ENCODE measurements at places on chromosomes 1 and 21. TPM values are rescaled to one million over a fixed set of nuclear protein-coding genes. Genes with fewer than 3 reads are reported as not detected.
A peak's percentile ranks its signal among the peaks of the same experiment; 100 is the strongest.

GRCh38 chr1:48462716-48463302 is 9.2 kb downstream of the SPATA6 start:
- no peak for DNase-seq

DNA sequence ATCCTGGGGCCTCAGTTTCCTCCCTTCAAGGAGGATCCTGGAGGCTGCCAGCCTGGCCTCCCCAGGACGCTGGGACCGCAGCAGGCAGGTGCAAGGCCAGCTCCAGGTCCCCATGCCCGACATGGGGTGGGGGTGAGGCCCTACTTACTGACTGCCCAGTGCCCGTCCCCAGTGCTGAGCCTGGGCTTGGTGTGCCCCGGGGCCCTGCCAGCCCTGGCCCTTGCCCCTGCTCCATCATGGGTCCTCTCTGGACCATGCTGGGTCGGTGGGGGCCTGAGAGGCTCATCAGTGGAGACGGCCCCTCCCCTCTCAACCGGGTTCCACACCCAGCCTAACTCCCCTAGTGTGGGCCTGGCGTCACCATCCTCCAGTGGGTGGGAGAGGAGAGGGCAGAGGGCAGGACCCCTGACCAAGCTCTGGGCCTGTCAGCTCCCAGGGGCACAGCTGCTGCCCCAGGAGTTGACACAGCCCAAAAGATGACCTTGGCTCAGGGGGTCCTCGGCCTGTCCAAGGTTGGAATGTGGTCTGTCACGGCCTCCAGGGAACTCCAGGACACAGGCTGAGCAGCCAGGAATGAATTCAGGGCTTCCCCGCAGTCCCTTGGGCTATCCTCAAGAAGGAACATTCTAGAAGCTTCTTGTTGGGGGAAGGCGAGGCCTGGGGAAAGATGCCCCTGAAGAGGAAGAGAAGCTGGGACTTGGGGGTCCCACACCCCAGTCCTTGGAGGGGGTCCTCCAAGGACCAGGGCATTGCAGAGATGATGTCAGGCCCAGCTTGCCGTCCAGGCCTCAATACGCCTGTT is 17.6 kb upstream of the ARF1 start:
- no peak for DNase-seq

Gene AHCTF1
- 24.0 TPM for polyA plus RNA-seq

GRCh38 chr1:57868239-57868638 is 444.4 kb upstream of the DAB1 start:
- DNase-seq = no peak

- no peak for DNase-seq
Observed at GRCh38 chr1:231383159-231383860, 38.8 kb downstream of the EGLN1 start.

DNA sequence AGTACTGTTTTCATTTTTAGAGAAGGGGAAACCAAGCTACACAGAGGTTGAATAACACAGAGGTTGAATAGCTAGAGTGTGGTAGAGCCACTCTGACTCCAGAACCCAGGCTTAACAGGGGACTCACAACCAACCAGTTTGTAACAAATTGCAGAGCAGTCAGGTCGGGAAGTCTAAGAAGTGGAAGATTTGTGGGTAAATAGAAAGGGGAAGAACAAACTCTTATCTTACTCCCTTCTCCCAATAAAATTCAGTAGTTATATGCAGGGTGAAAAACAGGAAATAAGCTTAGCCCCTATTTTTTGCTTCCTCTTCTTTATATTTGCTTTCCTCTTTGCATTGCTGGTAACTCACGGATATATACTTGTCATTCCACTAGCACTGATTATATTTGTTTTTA is 23.2 kb downstream of the CDC42 start:
- no peak for DNase-seq

GRCh38 chr1:29679316-29679715 is 443.0 kb downstream of the PTPRU start:
- DNase-seq = no peak

- no peak for DNase-seq
Observed at GRCh38 chr21:29105218-29105617, 25.2 kb upstream of the MAP3K7CL start.

GRCh38 chr1:43284546-43285110 is 753 bp downstream of the C1orf210 start:
- DNase-seq = no peak

GRCh38 chr1:11908095-11908675 is 18.0 kb downstream of the KIAA2013 start:
- peak; percentile 97 for DNase-seq

GRCh38 chr1:9233241-9233941 is 1.2 kb upstream of the H6PD start:
- no peak for DNase-seq

- DNase-seq = no peak
Observed at GRCh38 chr21:38958323-38958705, 152.6 kb downstream of the ETS2 start.

Gene GJB3
- polyA plus RNA-seq = not detected

- DNase-seq = no peak
Observed at GRCh38 chr1:208131621-208132286, 112.4 kb downstream of the PLXNA2 start.

DNA sequence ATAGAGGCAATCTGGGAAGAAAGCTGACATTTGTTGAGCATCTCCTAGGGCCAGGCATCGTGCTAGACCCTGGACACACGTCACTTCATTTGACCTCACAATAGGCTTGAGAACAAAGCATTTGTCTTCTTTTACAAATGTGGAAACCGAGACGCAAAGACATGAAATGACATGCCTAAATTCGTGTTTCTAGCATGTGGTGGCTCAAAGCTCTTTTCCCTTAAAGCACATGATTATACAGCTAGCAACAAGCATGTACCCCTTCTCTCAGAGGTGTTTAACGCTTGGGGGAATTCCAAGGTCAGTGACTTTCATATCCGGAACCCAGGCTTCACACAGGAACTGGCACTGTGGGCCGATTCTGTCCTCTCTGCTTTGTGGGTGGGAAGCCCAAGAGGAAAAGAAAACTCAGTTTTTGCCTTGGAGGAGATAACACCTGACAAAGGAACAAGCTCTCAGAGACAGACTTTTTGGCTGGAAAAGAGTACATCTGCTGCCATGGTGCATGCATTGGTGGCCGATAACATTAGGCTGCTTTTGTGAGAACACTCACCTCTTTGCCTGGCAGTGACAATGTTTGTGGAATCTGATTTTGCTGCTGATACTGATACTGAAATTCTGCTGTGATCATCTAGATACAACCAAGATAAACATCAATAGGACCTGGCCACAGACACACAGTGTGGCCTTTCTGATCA is 15.4 kb upstream of the CD2 start:
- DNase-seq = no peak

DNA sequence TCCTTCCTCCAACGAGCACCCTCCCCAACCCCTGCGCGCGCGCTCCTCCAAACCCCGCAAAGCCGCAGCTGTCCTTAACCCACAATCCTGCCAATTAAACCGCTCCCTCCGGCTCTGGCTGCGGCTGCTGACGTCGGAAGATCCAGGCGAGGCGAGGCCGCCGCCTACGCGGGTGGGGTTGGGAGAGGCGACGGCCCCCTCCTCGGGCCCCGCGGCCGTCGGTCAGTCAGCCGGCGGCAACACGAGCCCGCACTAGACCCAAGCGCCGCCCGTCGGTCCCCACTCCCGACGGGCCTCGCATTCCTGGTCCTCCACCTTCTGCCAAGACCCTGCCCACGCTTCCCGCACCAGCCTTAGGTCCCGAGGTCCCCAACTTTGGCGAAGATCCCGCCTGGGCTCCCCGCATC is 75.4 kb downstream of the VWA5B1 start:
- DNase-seq = peak; percentile 60

Gene CDKN2C
- 12.8 TPM for polyA plus RNA-seq

GRCh38 chr1:111754984-111755330 is 744 bp upstream of the DDX20 start:
- DNase-seq = peak; percentile 68

GRCh38 chr1:1092149-1092855 is 18.2 kb upstream of the RNF223 start:
- DNase-seq = no peak

Gene DTL
- polyA plus RNA-seq = 11.2 TPM

Gene ADIPOR1
- 60.7 TPM for polyA plus RNA-seq

DNA sequence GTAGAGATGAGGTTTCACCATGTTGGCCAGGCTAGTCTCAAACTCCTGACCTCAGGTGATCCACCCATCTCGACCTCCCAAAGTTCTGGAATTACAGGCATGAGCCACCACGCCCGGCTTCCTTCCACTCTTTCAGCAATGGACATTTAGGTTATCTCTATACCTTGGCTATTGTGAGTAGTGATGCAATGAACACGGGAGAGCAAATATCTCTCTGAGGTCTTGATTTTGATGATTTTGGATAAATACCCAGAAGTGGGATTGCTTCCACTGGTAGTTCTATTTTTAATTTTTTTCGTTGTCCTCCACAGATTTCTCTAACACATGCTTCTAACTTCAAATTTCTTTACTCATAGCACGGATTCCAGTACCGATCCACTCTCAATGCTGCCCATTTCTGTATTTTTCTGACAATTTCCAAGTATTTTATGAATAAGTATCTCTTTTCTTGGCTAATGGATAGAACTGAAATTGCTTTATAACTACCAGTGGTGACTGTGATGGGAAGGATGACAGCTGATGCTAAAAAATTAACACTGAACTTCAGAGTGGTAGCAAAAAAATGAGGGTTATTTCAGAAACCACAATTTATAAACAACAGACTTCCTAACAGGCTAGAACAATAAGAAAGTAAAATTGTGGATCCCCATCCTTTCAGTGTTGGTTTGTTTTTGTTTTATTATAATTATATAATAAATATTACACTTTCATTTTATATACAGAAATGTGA is 327.5 kb upstream of the RUNX1 start:
- DNase-seq = no peak
